ENCODE measurements at places on chromosomes 11 and 22. TPM values are rescaled to one million over a fixed set of nuclear protein-coding genes. Genes with fewer than 3 reads are reported as not detected.

DNA sequence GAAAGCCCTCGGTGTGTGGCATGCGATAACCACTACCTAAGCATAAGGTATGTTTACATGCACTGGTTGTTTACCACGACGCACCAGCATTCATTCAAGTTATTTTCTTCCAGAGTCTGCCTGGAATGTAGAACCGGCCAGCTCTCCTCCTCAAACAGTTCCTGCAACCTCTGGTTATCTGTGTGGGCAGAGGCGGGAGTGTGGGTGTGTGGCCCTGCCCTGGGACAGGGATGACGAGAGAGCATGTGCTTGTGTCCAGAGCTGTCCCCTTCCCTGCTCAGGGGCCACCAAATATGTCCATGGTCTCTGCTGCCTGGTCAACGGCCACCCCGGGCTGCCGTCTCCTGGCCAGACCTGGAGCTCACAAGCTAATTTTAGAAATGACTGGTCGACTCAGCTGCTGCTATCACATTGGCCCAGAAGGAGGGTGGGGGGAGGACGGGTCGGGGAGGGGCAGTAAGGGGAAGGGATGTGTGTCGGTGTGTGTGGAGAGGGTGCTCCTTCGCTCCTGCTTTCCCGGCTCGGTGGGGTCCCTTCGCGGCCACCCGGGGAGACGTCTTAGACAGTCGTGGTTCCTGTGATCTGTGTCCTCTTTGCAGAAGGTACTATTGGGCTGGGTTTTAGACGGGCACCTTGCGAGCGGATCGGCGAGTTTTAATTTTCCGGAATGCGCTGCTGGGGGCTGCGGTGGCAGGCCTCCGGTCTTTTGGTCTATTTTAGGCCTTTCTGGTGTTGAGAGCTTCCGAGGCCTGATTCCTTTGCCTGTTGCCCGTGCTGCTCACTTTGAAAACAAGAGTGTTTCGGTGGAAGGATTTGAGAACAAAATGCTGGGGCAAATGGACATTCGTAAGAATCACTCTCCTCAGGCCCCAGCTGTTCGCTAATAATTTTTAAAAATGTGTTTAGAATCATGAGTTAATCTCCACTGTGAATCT, at the start of gene MYO18B:
Gene MYO18B, plus strand, starts transcription at position 497 of the 935 bp plus-strand sequence. CDS start 18,905 bp downstream, outside the sequence.
- H3K36me3 ChIP-seq, result no peaks in the 10 kb centered on the region
- H3K4me3 ChIP-seq, result no peak within 1 kb of the TSS
- no peak for DNase-seq
- no peaks in the 10 kb centered on the region for H3K27me3 ChIP-seq
- no peaks in the 10 kb centered on the region for H3K4me1 ChIP-seq
- H3K27ac ChIP-seq, result no peak within 1 kb of the TSS

- no peak overlapping the region for H3K27ac ChIP-seq
- no peak for DNase-seq
- no peak overlapping the region for H3K4me3 ChIP-seq
- no peaks in the 10 kb centered on the region for H3K36me3 ChIP-seq
Observed at GRCh38 chr22:43951391-43951790, 3.9 kb upstream of the SAMM50 start.

DNA sequence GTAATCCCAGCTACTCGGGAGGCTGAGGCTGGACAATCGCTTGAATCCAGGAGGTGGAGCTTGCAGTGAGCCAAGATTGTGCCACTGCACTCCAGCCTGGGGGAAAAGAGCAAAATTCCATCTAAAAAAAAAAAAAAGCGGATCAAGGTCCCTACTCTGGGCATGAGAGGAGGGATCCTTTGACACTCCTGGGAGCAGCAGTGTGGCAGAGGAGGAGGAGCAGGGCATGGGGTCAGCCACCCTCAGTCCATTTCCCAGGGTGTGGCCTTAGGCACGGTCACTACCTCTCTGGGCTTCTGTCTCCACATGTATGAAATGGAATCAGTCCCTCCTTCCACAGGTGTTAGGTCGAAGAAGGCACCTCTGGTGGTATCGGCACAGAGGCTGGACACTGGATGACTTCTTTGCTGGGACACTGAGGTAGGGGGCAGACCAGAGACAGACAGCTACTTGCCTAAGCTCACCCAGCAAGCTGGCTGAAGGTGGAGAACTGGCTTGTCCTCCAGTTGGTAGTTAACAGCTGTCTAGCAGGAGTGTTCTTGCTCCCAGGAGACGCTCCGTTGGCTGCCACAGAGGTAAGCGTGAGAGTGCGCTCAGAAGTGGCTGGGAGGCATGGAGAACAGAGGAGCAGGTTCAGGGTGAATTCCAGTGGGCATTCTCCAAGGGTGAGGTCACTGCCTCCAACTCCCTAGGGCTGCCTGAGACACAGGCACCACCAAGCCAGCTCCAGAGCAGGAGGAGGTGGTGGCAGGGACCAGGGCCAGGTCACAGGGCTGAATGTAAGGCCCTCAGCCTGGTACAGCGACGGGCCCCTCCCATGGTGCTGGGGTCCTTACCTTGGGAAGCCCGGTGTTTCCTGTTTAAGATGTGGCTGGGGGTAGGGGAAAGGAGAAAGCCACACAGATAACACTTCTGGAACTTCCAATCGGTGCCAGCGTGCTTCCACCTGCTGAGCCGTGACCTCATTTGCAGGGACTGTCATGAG, 19.5 kb downstream of the TXN2 start:
- DNase-seq, result peak; percentile 93
- no peaks in the 10 kb centered on the region for H3K36me3 ChIP-seq
- H3K4me1 ChIP-seq, result peaks cover 57% of the 10 kb centered on the region
- no peaks in the 10 kb centered on the region for H3K27me3 ChIP-seq

GRCh38 chr11:122367809-122368231, 251.8 kb upstream of the BLID start:
- peak overlapping the region; percentile 31 for H3K4me3 ChIP-seq
- peak overlapping the region; percentile 42 for H3K27ac ChIP-seq
- no peaks in the 10 kb centered on the region for H3K4me1 ChIP-seq

DNA sequence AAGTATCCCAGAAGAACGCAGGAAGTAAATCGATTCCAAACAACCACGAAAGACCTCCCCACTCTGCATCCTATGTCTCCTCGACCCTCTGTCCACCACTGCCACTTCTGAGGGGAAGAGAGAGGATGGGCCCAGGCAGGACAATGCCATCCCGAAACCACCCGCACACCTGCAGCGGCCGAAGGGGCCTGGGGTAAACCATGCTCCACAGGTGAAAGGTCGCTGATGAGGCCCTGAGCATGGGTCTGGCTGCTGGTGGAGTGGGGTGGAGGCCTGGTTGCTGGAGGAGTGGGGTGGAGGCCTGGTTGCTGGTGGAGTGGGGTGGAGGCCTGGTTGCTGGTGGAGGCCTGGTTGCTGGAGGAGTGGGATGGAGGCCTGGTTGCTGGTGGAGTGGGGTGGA, 13.1 kb downstream of the TOLLIP start:
- no peak overlapping the region for H3K4me3 ChIP-seq
- H3K36me3 ChIP-seq, result no peaks in the 10 kb centered on the region
- peak; percentile 64 for DNase-seq

DNA sequence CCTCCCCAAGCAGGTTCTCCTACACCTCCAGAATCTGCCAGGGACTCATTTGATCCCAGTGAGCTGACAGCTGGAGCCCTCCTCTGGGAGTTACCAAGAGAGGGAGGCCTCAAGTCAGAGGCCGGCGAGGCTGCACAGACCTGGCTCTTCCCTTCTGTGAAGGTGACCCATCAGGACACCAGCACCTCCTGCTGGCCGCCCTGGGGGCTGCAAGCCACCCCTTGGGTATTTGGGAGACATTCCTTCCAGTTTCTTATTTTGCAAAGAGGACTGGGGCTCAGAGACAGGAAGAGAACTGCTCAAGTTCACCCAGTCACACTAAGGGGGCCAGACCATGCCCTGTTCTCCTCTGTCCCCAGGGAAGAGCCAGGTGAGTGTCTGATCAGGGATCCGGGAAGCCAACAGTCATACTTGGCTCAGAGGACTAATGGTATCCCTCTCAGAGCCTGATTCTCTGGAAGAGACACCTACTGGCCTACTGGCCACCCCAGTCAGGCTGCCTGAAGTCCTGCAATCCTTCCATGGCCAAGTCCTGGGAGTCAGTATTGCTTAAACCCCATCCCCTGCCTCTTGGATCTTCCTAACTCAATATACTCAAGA, 40.5 kb upstream of the RIC3 start:
- no peaks in the 10 kb centered on the region for H3K36me3 ChIP-seq
- peak; percentile 86 for DNase-seq
- no peak overlapping the region for H3K27ac ChIP-seq
- no peak overlapping the region for H3K4me3 ChIP-seq
- H3K4me1 ChIP-seq, result peaks cover 8% of the 10 kb centered on the region

DNA sequence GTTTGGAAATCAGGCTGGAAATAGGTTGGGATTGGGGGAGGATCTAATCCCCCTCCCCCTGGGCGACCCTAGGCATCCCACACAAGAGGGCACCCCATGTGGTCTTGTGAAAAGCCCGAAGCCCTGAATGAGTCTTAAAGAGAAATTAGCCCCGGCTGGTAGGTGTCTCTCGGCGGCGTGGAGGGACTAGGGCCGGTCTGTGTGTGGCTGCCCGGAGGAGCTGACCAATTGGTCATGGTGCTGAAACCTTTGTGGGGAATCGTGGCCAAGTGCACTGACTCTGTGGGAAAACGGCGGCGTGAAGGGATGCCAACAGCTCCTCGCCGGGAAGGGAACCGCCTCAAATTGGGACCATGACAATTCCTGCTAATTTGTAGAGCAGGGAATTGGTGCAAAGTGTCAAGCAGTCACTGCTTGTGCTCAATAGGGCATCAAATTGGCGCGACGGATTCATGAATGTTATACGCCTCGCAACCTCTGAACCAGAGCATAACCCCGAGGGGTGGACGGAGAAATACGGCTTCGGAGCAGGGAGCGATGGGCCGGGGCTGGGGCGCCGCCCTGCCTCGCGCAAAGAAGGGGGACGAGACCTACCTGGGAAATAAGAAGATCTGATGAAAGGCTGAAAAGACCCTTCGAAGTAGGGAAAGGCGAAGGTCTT, 1.5 kb downstream of the DBX1 start:
- no peaks in the 10 kb centered on the region for H3K36me3 ChIP-seq
- H3K27ac ChIP-seq, result no peak overlapping the region
- peaks cover 36% of the 10 kb centered on the region for H3K4me1 ChIP-seq
- H3K27me3 ChIP-seq, result peaks cover 80% of the 10 kb centered on the region

DNA sequence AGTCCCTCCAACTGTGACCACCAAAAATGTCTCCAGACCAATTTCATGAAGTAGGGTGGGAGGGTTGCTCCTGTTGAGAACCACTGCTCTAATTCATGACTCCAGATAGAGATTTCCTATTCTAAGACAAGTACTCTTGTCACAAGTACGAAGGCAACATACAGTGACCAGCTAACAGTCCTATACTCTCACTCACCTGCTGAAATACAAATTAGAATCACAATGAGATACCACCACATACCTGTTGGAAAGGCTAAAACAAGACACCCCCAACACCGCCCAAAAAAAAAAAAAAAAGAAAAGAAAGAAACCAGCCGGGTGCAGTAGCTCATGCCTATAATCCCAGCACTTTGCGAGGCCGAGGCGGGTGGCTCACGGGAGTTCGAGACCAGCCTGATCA, 310.5 kb downstream of the SWAP70 start:
- H3K36me3 ChIP-seq, result no peaks in the 10 kb centered on the region
- no peak for DNase-seq
- no peaks in the 10 kb centered on the region for H3K27me3 ChIP-seq
- no peak overlapping the region for H3K27ac ChIP-seq
- no peak overlapping the region for H3K4me3 ChIP-seq

DNA sequence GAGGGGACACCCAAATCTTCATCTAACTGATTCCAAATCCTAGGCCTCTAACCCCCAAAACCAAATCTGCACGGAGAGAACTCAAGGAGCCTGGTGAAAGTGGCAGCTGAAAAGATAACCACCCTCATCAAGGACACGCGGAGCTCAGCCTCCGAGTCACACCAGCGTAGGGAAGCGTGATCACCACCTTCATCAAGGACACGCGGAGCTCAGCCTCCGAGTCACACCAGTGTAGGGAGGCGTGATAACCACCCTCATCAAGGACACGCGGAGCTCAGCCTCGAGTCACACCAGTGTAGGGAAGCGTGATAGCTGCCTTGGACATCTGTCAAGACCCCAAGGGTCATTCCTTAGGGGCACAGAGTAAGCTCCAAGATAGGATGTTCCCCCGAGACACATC, 29.3 kb upstream of the SYT8 start:
- H3K4me1 ChIP-seq, result no peaks in the 10 kb centered on the region
- no peak for DNase-seq
- H3K27ac ChIP-seq, result no peak overlapping the region
- no peaks in the 10 kb centered on the region for H3K27me3 ChIP-seq

- H3K27ac ChIP-seq, result peak overlapping the region; percentile 44
- peaks cover 23% of the 10 kb centered on the region for H3K4me1 ChIP-seq
- H3K36me3 ChIP-seq, result no peaks in the 10 kb centered on the region
- DNase-seq, result no peak
Observed at GRCh38 chr11:35363854-35364780, 55.2 kb downstream of the SLC1A2 start.

GRCh38 chr11:120564573-120565311, 53.2 kb downstream of the GRIK4 start:
- H3K27ac ChIP-seq, result no peak overlapping the region
- H3K27me3 ChIP-seq, result peaks cover 15% of the 10 kb centered on the region
- H3K4me3 ChIP-seq, result peak overlapping the region; percentile 44
- DNase-seq, result peak; percentile 89
- H3K4me1 ChIP-seq, result peaks cover 18% of the 10 kb centered on the region

FIBIN gene
- total RNA-seq, result 28.0 TPM

FAM83F gene
- total RNA-seq, result 2.8 TPM

MMP12 gene
- not detected for total RNA-seq

SLC22A9 gene
- not detected for total RNA-seq

RAB38 gene
- 6.3 TPM for total RNA-seq

SHISAL1 gene
- 0.15 TPM for total RNA-seq

PNPLA3 gene
- total RNA-seq, result 4.4 TPM

DEUP1 gene
- total RNA-seq, result 3.1 TPM

TTC28 gene
- 41.1 TPM for total RNA-seq

JAML gene
- total RNA-seq, result 105 TPM

OR51E2 gene
- not detected for total RNA-seq
